ENCODE measurements at places on chromosomes 11 and 22.

DNA sequence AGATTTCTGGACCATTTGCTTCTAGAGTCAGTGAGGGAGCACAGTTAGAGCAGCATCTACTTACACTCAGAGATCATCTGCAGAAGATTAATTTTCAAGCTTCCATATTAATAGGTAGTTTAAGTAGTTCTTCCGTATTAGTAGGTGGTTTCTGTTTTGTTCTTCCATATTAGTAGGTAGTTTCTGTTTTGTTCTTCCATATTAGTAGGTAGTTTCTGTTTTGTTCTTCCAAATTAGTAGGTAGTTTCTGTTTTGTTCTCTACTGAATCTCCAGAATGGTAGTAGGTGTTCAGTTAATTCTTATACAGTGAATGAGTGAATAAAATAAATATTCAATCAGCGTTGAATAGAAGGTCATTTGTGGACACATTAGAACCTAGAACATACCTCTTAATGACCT is 175.7 kb downstream of the TMEM135 start:
- DNase-seq = no peak

GRCh38 chr11:10941871-10942270 is 84.0 kb upstream of the ZBED5 start:
- no peak for DNase-seq

GRCh38 chr11:70682056-70682455 is 283.7 kb downstream of the CTTN start:
- DNase-seq = no peak

- no peak for DNase-seq
Measured at GRCh38 chr11:98572941-98573340, 447.8 kb upstream of the CNTN5 start.

Data from osteocyte (in vitro differentiated cells).